GM12878 (cell line): ENCODE measurements at places on chromosomes 2 and 18.
A peak's percentile ranks its signal among the peaks of the same experiment; 100 is the strongest.

DNA sequence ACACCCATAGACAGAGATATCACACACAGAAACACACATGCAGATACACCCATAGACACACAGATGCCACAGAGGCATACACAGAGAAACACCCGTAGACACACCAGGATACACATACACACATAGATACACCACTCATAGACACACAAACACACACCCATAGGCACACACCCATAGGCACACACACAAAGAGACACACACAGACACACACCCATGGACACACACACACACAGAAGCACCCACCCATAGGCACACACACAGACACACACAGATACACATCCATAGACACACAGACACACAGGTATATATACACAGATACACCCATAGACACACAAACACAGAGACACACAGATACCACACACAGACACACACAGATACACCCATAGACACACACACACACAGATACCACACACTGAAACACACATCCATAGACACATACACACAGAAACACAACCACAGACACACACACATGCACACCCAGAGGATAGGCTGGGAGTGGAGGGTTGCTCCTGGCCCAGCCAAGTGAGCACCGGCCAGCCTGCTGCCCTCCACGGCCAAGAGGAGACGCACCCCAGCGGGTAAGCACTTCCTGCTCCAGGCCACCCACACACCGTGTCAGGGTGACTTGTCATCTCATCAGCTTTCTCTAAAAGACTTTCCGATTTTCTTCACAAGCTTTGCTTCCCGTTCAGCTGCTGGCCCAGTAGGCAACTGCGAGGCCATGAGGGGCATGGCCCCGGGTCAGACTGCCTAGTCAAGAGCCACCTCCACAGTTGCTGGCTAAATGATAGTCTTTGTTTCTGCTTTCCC lies 14.1 kb upstream of the CNNM3 start:
- DNase-seq: no peak
- H3K27me3 ChIP-seq: no peaks in the 10 kb centered on the region
- H3K4me3 ChIP-seq: no peak overlapping the region
- H3K27ac ChIP-seq: peak overlapping the region; percentile 37
- peaks cover 22% of the 10 kb centered on the region for H3K4me1 ChIP-seq

DNA sequence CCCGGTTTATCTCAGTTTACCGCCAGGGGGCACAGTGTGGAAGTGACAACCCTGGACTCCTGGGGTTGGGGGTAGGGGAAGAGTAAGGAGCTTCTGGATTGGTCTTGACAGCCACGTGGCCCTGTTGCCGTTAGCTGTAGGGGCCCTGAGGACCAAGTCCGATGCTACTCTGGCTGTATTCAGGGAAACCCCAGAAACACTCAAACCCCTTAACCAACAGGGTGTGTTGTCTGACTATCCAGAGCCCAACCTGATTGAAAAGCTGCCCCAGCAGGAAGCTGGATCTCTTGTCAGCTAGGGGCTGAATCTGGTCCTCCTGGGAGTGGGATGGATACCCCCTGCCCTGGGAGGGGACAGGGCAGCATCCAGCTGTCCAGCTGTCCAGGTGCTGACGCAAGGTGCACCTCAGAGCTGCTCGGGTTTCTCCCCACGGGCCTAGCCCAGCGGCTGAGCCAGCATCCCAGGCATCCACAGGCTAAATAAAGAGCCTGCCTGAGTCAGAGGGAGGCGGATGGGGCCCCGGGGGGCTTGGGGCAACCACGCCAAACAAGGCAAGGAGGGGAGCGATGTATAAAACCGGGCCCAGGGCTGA lies 3.1 kb upstream of the GMPPA start:
- H3K36me3 ChIP-seq: no peaks in the 10 kb centered on the region
- peaks cover 15% of the 10 kb centered on the region for H3K4me1 ChIP-seq
- peak; percentile 21 for DNase-seq
- H3K27me3 ChIP-seq: peaks cover 15% of the 10 kb centered on the region
- no peak overlapping the region for H3K4me3 ChIP-seq

- no peaks in the 10 kb centered on the region for H3K4me1 ChIP-seq
- H3K27ac ChIP-seq: no peak overlapping the region
- no peak for DNase-seq
Measured at GRCh38 chr2:7930800-7931635, 750.8 kb upstream of the ID2 start.

- no peak for DNase-seq
- no peaks in the 10 kb centered on the region for H3K36me3 ChIP-seq
- H3K4me3 ChIP-seq: no peak overlapping the region
- no peak overlapping the region for H3K27ac ChIP-seq
- H3K4me1 ChIP-seq: no peaks in the 10 kb centered on the region
Measured at GRCh38 chr2:176542476-176542875, 273.2 kb downstream of the MTX2 start.

DNA sequence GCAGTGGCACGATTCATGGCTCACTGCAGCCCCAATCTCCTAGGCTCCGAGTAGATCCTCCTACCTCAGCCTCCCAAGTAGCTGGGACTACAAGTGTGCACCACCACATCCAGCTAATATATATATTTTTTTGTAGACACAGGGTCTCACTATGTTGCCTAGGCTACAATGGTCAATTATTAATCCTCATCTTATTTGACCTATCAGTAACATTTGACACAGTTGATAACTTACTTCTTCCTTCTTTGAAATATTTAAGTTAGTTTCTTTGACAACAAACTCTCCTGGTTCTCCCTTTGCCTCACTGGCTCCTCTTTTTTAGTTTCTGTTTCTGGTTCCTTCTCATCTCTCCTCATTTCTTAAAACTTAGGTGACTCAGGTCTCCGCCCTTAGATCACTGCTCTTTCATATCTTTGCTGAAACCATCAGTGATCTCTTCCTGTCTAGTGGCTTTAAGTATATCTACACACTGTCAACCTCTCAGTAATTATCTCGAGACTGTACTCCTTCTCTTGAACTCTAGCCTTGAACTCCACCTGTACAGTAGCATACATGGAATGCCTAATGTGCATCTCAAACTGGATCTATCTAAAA lies 11.5 kb downstream of the PGAP1 start:
- H3K4me1 ChIP-seq: peaks cover 9% of the 10 kb centered on the region
- no peaks in the 10 kb centered on the region for H3K27me3 ChIP-seq
- peak overlapping the region; percentile 55 for H3K27ac ChIP-seq

DNA sequence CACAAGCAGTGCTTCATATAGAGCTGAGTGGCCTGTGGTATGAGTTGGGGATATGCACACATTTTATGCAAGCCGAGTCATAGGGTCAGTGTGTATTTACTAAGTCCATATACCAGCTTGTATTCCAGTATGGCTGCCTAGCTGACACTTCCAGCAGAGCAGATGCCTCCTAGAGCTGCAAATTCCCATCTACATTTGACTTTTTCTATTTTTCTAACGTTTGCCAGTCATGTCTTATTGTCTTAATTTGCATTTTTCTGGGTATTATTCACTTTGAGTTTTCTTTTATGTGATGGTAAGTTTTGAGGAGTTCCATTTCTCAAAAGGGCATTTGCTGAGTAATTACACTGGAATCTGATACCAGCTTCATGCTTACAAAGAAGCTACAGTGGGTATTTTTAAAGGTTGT lies 334.5 kb upstream of the CDH2 start:
- no peak overlapping the region for H3K27ac ChIP-seq
- no peak for DNase-seq

DNA sequence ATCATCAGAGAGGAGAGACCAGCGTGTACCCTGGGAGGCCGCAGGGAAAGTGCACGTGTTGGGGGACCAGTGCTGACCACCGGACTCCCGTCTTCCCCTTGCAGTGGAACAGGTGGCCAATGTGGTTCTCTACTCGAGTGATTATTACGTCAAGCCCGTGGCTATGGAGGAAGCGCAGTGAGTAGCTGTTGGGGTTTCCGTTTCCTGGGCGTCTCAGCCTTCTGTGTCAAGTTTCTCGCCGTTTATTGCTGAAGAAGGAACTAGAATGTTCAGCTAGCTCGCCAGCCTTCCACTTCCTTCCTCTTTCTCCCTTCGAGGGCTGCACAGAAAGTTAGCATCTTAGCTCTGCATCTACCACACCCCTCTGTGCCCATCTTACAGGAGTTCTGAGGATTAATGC lies 22.8 kb upstream of the DGKD start:
- no peaks in the 10 kb centered on the region for H3K27me3 ChIP-seq
- DNase-seq: peak; percentile 80
- peaks cover 18% of the 10 kb centered on the region for H3K4me1 ChIP-seq
- no peak overlapping the region for H3K4me3 ChIP-seq
- peak overlapping the region; percentile 70 for H3K27ac ChIP-seq
- no peaks in the 10 kb centered on the region for H3K36me3 ChIP-seq

DNA sequence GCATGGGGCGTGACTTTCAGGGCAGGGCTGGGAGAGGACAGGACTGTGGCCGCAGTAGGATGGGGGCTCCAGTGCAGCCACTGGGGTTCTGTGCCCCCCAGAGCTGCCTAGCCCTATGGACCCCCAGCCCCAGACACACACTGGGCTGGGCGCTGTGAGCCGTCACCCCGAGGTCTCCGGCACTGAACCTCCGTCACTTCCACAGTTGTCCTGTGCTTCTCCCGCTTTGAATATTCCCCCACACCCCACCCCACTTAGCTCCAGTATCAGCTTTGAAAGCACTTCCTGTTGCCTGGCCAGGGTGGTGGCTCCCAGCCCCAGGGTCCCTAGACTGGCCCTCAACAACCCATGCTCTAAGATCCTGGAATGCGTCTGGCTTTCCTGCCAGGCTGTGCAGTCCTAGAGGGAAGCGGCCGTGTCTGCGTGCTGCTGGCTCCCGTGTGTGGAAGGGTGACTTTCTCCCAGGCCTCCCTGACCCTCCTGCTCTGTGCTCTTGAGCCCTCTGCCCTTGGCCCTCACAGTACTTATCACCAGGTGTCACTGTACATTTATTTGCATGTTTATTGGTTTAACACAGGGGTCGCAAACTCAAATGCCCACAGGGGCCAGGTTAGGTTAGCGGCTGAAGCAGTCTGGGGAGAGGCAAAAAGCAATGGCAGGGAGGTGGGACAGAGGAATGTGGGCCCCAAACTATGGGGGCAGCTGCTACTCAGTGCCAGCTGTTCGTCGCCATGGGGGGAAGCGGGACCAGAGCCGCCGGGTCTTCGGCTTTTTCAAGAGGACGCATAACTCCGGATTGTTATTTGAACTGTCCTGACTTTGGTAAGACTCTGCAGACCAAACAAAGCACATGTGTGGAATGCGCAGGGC lies 9.9 kb downstream of the OBSL1 start:
- no peak for DNase-seq
- no peaks in the 10 kb centered on the region; the same call in none of the 2 replicates for H3K27me3 ChIP-seq
- no peaks in the 10 kb centered on the region for H3K36me3 ChIP-seq
- no peak overlapping the region for H3K4me3 ChIP-seq
- no peaks in the 10 kb centered on the region for H3K4me1 ChIP-seq
- H3K27ac ChIP-seq: no peak overlapping the region

GRCh38 chr2:3145471-3146021 lies 232.1 kb downstream of the EIPR1 start:
- DNase-seq: no peak
- no peak overlapping the region for H3K27ac ChIP-seq
- no peaks in the 10 kb centered on the region for H3K4me1 ChIP-seq
- no peaks in the 10 kb centered on the region for H3K27me3 ChIP-seq

GRCh38 chr18:48923746-48924629 lies 26.8 kb downstream of the SMAD7 start:
- peak overlapping the region; percentile 51; the same call in 1 of the 2 replicates for H3K4me3 ChIP-seq
- peaks cover 52% of the 10 kb centered on the region for H3K4me1 ChIP-seq
- peak overlapping the region; percentile 84 for H3K27ac ChIP-seq
- H3K36me3 ChIP-seq: peaks cover 39% of the 10 kb centered on the region
- no peaks in the 10 kb centered on the region for H3K27me3 ChIP-seq

DNA sequence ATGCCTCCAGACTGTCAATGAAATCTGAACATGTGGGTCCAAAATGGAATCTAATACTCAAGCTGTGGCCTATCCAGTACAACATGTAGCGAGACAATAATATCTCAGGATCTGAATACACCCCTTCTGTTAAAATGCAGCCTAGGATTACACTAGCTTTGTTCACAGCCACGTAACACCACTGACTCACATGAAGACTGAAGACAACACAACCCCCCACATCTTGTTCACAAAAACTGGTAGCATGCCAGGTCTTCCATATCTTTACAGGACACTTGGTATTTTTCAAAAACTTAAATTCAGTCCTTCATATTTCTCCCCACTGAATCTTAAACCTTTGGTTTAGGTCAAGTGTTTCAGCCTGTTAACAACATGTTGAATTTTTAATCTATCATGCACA lies 84.2 kb downstream of the SLC8A1 start:
- H3K36me3 ChIP-seq: no peaks in the 10 kb centered on the region
- no peak for DNase-seq
- H3K4me1 ChIP-seq: no peaks in the 10 kb centered on the region
- no peaks in the 10 kb centered on the region for H3K27me3 ChIP-seq

- no peak overlapping the region for H3K27ac ChIP-seq
- H3K4me3 ChIP-seq: no peak overlapping the region
- no peaks in the 10 kb centered on the region for H3K4me1 ChIP-seq
- no peaks in the 10 kb centered on the region; the same call in 1 of the 2 replicates for H3K27me3 ChIP-seq
- no peak for DNase-seq
- no peaks in the 10 kb centered on the region for H3K36me3 ChIP-seq
Measured at GRCh38 chr18:54774423-54774822, 53.9 kb upstream of the RAB27B start.

DNA sequence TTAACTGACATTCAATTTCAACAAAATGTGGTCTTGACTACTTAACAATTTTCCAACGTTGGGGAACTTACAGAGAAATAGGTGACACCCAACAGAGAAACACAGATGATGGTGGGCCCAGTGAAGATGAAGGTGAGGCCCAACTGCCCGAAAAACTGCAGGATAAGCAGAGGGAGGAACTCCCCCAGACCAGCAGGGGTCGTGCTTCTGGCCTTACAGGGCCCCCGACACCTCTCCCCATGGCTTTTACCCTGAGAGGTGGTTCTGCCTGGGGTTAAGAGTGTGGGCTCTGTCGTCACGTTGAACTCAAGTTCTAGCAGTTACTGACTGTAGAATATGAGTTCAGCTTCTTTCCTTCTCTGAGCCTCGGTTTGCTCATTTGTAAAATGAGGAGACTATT lies 119.5 kb upstream of the SMIM21 start:
- no peaks in the 10 kb centered on the region for H3K4me1 ChIP-seq
- no peak for DNase-seq
- H3K36me3 ChIP-seq: no peaks in the 10 kb centered on the region
- no peaks in the 10 kb centered on the region for H3K27me3 ChIP-seq

DNA sequence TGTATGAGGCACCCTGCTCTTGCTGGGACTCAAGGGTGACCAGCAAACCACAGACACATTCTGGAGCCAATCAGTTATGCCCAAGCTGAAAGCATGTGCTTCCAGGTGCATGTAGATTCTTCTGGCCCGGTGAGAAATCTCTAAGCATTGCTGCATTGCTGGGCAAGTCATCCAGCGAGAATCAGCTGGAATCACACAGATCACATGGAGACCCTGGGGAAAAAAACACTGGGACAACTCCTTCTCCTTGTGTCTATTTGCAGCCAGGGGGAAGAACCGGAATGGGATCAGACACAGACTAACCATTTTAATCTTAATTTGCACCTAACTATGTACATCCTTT lies 119.7 kb upstream of the KLF7 start:
- H3K4me1 ChIP-seq: peaks cover 34% of the 10 kb centered on the region
- no peaks in the 10 kb centered on the region for H3K36me3 ChIP-seq
- DNase-seq: no peak

- H3K4me1 ChIP-seq: no peaks in the 10 kb centered on the region
- no peak for DNase-seq
- H3K27me3 ChIP-seq: no peaks in the 10 kb centered on the region
- H3K27ac ChIP-seq: no peak overlapping the region
Measured at GRCh38 chr2:18396329-18397010, 164.0 kb downstream of the RDH14 start.
